ENCODE measurements at places on chromosomes 1 and 21.

DNA sequence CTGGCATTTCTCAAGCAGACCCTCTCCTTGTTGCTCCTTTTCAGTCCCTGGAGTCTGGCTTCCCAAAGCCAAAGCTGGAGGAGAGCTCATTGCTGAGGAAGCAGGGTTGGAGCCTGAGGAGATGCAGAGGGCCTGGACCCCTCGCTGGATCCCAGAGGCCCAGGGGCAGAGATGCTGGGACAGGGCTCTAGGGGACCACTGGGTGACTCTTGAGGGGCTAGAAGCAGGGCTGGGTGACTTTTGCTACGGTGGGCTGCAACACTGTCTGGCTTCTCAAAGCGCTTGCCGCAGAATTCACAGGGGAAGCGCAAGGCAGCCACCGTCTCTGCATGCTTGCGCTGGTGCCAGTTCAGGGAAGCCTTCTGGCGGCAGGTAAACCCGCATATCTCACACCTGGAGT lies 8.8 kb downstream of the ZNF692 start:
- no peak for DNase-seq

- no peak for DNase-seq
Measured at GRCh38 chr21:33855190-33855589, 60.4 kb downstream of the ATP5PO start.

DNA sequence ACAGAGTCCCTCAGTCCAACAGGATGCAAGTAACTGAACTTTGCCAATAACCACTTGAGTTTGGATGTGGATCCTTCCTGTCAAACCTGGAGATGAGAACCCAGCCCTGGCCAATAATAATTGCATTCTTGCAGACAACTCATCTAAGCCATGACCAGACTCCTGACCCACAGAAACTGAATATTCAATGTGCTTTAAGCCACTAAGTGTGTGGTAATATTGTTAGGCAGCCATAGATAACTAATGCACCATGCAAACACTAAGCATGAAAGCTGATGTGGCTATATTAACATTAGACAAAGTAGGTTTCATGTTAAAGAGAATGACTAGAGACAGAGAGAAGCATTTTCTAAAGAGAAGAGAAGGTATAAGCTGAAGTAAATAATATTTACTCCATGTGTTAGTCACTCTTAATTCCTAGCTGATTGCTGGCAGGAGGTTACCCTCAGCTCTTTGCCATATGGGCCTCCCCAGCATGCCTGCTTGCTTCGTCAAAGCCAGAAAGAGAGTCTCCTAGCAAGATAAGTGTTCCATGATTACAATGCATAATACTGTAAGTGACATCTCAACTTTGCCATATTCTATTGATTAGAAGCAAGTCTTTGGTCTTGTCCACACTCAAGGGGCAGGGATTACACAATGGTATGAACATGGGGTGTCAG lies 276.4 kb upstream of the PLXNA2 start:
- DNase-seq: no peak

DNA sequence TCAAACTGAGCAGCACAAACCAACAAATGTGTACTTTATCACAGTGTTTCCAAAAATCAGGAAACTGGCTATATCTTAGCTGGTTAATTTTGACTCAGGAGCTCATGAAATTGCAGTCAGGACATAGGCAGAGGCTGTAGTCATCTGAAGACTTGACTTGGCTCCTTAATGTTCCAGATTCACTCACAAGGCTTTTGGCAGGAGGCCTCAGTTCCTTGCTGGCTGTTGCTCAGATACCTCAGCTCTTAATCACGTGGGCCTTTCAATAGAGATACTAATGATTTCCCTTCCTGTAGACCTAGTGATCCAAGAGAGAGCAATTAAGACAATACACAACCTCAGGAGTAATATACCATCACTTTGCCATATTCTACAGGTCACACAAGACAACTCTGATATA lies 537.7 kb downstream of the BRINP3 start:
- DNase-seq: no peak

GRCh38 chr1:84442256-84442655 lies 36.8 kb upstream of the RPF1 start:
- DNase-seq: peak; percentile 15

GRCh38 chr1:14215151-14215550 lies 383.3 kb upstream of the KAZN start:
- no peak for DNase-seq

GRCh38 chr1:183416850-183417771 lies 1.1 kb downstream of the NMNAT2 start:
- DNase-seq: peak; percentile 25
